Stimulated activated CD8-positive, alpha-beta memory T cell treated with anti-CD3 and anti-CD28 coated beads, Interleukin-7, amount 100 ng/mL, for 1 hour (primary cell): ENCODE measurements at places on chromosomes 2 and 18.

- DNase-seq: no peak
These were observed 18.7 kb downstream of the ITPRID2 start for GRCh38 chr2:181910028-181910831.

DNA sequence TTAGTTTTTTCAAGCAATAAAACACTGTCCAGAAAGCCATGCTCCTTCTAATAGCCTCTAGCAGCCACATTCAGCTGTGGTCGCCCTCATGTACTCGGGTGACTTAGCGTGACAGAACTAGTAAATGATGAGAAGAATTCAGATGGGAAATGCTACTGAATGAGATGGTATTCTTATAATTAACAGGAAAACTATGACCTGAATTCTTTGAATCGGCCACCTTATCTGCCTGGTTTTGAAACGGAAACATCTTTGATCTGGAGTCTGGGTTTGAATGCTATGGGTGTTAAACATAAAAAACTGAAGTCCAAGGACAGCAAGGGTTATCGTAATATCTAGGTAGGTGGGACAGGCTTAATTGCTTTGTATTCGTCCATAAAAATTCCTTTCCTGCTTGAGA, 138.8 kb upstream of the DNMT3A start:
- DNase-seq: no peak

- DNase-seq: no peak
These were observed 226.2 kb downstream of the MC4R start for GRCh38 chr18:60146220-60146960.

- DNase-seq: no peak
These were observed 29.7 kb downstream of the CCDC93 start for GRCh38 chr2:117984208-117984607.

DNA sequence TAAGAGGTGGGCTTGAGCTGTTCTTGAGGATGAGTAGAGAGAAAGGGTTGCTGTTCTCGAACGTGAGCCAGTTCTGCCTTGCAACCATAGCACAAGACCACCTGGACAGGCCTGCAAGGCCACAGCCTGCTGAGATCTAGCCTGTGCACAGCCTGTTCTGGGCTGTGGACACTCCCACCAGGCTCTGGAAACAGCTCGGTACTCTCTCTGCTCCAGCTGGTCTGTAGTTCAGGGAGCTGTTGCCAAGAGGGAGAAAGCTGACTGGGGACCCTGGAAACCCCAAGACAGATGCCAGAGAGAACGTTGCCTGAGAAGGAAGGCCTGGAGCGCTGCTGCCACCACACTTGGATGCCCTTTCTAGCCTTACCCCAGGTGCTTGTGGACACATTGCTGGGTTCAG, 69.8 kb downstream of the CTIF start:
- DNase-seq: no peak

DNA sequence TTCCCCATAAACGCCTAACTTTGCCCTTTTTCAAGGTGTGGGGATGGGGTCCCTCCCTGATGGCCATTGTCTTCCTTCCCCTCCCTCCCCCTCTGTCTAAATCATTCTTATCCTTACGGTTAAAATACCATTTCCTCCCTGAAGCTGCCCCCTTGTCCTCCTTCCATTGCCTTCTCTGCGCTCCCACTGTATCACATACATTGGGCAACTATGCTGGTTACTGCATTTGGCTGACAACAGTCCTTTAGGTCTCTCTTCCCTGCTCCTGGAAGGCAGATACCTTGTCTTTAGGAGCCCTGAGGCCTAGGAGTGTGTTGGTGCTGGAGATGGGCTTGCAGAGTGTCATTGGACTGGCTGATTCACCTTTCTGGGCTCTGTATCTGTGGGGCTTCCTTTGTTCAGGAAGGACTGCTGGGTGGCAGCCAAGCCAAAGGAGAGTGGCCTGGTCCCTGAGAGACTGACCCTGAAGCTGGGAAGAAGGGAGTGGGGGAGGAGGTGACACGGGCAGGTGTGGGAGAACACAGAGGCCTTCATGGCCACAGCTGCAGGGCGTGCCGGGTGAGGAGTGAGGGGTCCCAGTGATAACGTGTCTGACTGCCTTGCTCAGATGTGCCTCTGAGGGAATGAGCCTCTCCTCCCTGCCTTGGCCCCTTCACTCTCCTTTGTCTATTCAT, 2.2 kb downstream of the WNT6 start:
- no peak for DNase-seq

DNA sequence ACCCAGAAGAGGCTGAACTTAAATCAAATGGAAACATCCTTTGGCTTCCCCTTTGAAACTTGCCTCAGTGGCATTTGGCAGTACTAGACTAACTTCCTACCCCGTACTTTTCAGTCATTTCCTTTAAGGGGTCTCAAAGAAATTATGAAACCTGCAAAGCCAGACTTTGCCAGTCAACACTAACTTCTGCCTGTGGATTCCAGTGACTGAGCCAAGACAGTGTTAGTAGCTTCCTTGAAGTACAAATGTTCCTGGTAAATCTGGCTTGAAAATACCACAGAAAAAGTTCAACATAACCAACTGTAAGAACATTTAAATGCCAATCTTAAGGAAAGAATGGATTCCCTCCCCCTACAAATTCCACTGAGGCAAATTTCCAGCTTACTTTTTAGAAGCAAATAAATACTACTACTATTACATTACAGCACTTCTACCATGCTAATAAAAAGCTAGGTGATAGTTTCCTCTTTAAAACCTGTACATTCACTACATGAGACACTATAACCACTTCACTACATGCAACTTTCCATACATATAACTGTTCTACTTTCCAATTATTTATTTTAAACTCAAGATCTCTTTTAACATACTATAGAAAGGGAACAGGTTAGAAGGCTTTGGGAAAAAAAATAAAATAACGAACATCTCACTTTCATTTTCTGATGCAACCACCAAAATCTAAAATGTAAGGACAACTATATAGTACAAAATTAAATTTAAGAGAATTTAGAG, 2.4 kb downstream of the PELI1 start:
- no peak for DNase-seq

- DNase-seq: no peak
These were observed 76.9 kb upstream of the RIT2 start for GRCh38 chr18:43192408-43192807.

DNA sequence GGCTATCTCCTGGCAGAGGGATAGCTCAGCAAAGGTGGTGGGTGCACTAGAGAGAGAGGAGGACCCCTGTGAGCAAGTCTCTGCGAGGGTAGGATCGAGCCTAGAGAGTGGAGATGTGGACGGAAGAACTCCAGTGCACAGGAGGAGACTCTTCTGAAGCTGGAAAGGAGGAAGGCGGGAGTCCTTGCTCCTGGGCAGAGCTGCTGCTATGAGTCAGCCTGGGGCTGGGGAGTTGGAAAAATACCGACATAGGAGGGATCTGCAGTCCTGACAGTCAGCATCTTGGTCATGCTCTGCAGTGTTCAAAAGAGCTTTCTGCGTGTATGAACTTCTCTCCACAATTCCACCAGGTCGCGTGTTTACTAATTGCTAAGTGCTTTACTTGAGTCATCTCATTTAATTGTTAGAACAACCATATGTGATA, 233.8 kb downstream of the LDLRAD4 start:
- DNase-seq: no peak

- DNase-seq: no peak
These were observed 373.3 kb downstream of the PTPRM start for GRCh38 chr18:7940379-7940778.

DNA sequence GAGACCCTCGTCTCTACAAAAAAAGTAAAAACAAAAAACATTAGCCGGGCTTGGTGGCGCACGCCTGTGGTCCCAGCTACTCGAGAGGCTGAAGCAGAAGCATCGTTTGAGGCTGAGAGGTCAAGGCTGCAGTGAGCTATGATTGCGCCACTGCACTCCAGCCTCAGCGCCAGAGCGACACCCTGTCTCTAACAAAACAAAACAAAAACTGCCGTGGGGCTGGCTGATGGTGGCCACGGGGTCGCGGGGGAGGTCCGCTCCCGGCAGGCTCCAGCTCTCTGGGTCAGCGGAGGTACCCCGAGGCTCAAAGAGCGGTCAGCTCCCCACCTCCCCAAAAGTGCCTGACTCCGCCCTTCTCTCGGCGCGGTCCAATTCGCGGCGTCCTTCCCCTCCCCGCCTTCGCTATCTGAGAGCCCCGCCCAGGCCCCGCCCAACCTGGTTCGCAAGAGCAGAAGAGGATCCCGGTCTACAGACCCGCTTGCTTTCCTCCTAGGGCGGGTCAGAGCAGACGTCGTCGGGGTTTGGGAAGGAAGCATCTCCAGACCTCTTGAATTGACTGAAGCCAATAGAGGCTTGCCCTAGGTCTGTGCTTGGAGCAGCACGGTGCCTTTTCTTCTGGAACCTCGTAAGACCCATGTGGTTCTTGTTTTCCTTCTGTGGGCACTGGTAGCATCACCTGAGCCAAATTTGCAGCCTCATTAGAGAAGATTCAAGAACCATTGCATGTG, 7.8 kb downstream of the RAX start:
- DNase-seq: no peak

DNA sequence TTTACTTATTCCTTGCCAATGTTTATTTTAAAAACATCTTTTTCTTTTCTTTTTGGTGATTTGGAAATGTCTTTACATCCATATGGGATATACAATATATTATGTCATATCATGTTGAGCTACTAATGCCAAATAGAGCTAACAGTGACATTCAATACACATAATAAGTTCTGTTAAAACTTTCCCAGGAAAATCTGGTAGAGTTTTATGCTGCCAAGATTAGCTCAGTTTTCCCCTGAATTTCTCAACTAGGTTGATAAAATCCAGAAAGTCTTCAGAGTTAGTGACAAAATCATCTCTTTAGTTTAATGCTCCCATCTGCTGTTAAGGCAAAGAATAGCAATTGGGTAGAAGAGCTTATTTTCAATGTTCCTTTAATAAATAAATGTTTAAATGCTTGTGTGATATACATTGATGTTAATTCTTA, 9.9 kb downstream of the COL3A1 start:
- no peak for DNase-seq

DNA sequence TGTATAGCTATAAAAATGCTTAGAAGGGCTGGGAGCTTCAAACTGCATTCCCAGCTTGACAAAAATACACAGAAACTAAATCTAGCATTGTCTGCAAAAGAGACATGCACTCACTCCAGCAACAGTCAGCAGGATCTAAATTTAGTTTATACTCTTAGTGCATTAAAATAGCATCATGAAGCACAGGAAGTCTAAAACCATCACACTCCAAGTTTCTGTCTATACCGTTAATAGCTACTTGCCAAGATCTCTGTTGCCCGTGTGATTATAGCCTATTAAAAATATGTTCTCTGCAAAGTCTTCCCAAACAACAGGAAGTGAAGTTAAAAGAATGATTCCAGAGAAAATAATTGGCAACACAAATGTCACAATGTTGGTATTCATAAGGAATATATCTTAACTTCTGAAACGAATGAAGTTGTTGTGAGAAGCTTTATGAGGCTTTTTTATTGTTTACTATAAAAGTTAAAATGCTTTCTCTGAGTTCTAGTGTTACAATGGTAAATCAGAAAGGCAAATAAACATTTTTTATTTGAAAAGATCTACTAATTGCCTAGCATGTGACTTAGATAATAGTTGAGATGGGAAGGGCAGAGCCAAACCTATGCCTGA, 184.2 kb downstream of the ZNF385B start:
- DNase-seq: no peak

- DNase-seq: no peak
These were observed 1075.3 kb downstream of the LRP1B start for GRCh38 chr2:141055531-141055930.

DNA sequence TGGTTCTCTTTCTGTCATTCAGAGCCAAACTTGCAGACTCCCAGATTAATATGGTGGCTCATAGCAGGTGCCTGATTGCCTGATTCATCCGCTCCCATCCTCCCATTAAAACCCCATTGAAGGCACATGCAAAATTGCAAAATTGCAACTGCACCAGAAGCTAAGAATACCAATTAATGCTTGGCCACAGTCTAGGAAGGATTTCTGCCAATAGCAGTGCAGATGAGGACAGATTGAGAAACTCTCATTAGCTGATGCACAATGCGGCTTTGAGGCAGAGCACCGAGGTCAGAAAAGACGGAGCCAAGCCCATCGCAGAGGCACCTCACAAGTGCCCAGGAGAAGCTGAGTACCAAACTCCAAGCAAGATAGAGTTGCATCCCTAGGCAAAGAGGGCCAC, 172.8 kb downstream of the ARL4C start:
- no peak for DNase-seq

- no peak for DNase-seq
These were observed 171.6 kb downstream of the PLCL1 start for GRCh38 chr2:197975931-197976519.

DNA sequence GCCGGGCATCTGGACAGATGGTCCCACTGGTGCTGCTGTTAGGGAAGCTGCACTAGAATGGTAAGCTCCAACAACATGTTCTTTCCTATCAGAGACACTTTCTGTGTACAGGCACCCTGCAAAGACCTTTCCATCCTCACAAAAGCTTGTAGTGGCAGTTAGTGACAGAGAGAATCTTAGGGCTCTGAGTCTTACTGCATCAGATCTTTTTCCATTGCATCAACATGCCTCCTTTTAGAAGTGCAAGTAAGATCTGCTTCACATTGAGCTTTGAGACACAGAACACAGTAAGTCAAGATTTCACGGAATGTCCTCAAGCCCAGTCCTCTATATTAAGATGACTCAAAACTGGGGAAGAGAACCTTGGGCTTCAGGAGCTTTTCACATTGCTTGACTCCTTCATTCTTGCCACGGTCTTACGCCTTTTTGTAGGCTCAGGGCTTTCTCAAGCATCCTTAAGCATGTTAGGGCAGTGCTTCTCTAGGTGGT, 52.6 kb downstream of the ARL4C start:
- DNase-seq: no peak

GRCh38 chr2:107595285-107595684, 231.4 kb upstream of the RGPD4 start:
- no peak for DNase-seq

- no peak for DNase-seq
These were observed 109.8 kb downstream of the TACR1 start for GRCh38 chr2:75089471-75089870.

GRCh38 chr18:77084688-77085035, 47.9 kb downstream of the MBP start:
- DNase-seq: no peak

DNA sequence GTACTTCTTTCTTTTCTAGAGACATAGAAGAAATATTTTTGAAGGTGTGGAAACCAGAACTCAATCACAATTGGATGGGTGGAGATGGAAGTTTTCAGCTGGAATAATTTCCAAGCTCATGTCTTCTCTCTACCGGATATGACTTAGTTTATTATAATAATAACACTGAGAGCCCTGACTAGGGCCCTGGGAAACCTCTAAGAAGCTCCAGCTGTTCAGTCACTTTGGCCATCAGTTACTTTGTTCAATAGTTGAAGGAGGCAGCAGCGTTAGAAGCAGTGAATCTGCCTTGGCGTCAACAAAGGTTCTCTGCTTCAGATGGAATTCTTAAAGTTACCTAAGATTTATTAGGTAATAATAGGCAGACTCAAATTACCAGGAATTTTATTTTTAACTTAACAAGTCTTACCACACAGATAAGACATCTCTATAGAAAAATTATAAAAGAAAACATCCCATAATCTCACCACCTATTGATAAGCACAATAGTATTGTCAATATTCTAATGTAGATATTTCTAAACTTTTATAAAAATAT, 293.8 kb upstream of the CHAC2 start:
- DNase-seq: no peak
